Activated naive CD8-positive, alpha-beta T cell treated with anti-CD3 and anti-CD28 coated beads for 36 hours (primary cell): ENCODE measurements at places on chromosomes 1 and 21.
A peak's percentile ranks its signal among the peaks of the same experiment; 100 is the strongest.

DNA sequence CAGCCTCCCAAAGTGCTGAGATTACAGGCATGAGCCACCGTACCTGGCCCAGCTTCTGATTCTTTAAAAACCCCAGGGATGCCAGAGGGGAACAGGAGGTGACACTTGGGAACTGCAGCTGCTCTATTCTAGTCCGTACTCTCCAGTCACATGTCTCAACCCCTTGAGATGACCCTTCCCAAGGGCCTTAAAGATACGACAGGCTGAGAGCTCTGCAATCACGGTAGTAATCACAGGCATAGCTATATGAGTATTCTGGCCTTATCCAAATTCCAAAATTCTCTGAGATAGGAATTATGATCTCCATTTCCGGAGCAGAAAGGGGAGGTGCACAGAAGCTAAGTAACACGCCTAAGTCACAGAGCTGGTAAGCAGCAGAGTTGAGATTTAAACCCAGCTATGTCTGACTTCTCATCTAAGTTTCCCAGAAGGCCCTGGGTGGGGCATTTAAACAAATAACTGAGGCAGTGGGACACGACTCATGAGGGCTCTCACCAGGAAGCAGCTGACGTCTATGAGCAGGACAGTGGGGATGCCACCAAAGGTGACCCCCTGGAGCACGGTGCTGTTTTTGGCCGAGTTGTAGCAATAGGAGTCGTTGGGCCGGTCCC lies 5.2 kb downstream of the TMEM63A start:
- H3K27me3 ChIP-seq, result no peaks in the 10 kb centered on the region
- H3K27ac ChIP-seq, result peak overlapping the region; percentile 23
- H3K4me3 ChIP-seq, result no peak overlapping the region
- H3K4me1 ChIP-seq, result peaks cover 57% of the 10 kb centered on the region

DNA sequence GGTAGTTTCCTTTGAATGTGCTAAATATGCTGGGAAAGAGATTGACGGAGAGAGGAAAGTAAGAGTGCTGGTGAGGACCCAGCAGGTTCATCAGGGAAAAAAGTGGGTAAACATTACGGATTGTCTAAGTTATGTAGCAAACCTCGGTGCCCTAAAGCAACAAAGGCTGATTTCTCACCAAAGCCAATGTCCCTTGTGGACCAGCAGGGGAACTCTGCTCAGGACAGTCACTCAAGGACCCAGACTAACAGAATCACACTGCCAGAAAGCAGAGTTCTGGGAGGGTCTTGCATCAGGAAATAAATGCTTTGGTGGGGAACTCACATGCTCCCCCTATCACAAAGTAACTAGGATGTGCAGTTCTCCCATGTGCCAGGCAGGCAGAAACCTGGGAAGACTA lies 1.7 kb upstream of the IKBKE start:
- H3K27ac ChIP-seq, result peak overlapping the region; percentile 87
- H3K4me3 ChIP-seq, result no peak overlapping the region
- peaks cover 81% of the 10 kb centered on the region for H3K4me1 ChIP-seq
- peaks cover 12% of the 10 kb centered on the region for H3K36me3 ChIP-seq
- no peaks in the 10 kb centered on the region for H3K27me3 ChIP-seq

DNA sequence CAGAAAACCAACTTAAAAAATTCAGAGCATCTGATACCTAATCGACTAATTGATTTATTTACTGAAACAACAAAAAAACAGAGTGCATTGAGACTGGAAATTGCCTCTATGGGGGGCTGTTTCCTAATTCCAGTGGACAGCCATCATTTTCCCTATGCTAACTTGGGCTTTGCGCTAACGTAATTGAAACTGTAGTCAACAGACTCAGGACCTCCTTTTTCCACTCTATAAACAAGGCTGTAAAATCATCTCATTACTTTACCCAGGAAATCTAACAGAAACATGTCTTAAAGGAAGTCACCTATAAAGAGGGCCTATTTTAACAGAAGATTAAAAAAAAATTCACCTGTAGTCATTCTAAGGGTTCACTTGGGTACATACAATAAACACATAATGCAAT lies 2.1 kb downstream of the ERG start:
- no peaks in the 10 kb centered on the region for H3K36me3 ChIP-seq
- DNase-seq, result no peak
- no peak overlapping the region for H3K27ac ChIP-seq
- H3K4me1 ChIP-seq, result peaks cover 2% of the 10 kb centered on the region

GRCh38 chr1:211258756-211259637 lies at the start of gene RCOR3:
Gene RCOR3 (plus strand): TSS chr1:211259366. CDS start chr1:211259561, 195 bp downstream.
- DNase-seq, result peak; percentile 93
- H3K27ac ChIP-seq, result peak within 1 kb of the TSS; percentile 93
- peaks cover 22% of the 10 kb centered on the region for H3K4me1 ChIP-seq
- peak within 1 kb of the TSS; percentile 91 for H3K4me3 ChIP-seq
- no peaks in the 10 kb centered on the region for H3K27me3 ChIP-seq
- peaks cover 10% of the 10 kb centered on the region for H3K36me3 ChIP-seq

DNA sequence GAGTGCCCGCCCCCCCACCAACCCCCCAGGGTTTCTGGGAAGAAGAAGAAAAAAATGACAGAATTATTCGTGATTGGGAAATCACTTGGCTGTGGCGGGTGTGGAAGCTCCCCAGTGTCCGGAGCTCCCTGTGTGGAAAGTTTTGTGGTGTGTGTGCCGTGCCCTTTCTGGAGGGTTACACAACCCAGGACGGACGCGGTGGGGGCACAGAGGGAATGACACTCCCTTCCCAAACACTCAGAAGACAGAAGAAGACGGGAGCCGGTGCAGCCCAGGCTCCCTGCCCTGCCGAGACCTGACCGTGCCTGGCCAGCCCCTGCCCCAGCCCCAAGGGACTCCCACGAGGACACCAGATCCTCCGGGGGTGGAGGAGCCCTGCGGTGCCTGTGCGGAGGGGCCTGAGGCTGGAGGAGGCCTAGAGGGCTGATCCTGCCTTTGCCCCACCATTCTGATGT lies 33.0 kb upstream of the ADARB1 start:
- no peak for DNase-seq
- H3K4me3 ChIP-seq, result no peak overlapping the region

DNA sequence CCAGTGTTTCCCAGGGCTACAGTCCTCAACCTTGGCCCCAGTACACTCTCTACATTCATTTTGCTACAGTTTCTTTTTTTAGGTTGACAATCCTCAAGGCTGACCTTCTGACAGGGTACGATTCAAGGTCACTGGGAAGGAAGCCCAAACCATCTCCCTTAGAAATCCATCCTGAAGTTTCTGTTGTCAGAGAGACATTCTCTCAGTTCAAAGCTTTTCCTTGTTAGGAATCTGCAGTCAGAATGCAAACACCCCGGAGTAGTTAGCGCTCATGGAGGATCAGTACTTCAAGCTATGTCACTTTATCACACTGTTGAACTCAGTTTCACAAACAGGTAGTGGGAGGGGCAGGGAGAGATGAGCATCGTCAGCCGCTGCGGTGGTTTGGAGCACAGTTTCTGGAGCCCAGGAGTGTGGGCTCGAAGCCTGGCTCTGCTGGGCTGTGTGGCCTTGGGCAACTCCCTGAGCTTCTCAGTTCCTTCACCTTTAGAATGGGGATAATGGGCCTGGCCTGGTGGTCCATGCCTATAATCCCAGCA lies 4.2 kb downstream of the SLC2A5 start:
- H3K4me1 ChIP-seq, result peaks cover 4% of the 10 kb centered on the region
- H3K36me3 ChIP-seq, result no peaks in the 10 kb centered on the region
- H3K4me3 ChIP-seq, result no peak overlapping the region
- no peak for DNase-seq
